ENCODE measurements at places on chromosomes 5 and 9. TPM values are rescaled to one million over a fixed set of nuclear protein-coding genes. Genes with fewer than 3 reads are reported as not detected.

- no peaks in the 10 kb centered on the region for H3K36me3 ChIP-seq
- H3K4me3 ChIP-seq: no peak overlapping the region
- no peak for DNase-seq
- no peaks in the 10 kb centered on the region for H3K27me3 ChIP-seq
Observed at GRCh38 chr9:13769006-13769405, 489.5 kb upstream of the MPDZ start.

GRCh38 chr5:143653256-143653655 is 158.7 kb upstream of the HMHB1 start:
- no peak overlapping the region for H3K4me3 ChIP-seq
- DNase-seq: no peak
- no peak overlapping the region for H3K27ac ChIP-seq
- H3K27me3 ChIP-seq: no peaks in the 10 kb centered on the region
- H3K36me3 ChIP-seq: no peaks in the 10 kb centered on the region
- H3K4me1 ChIP-seq: peaks cover 12% of the 10 kb centered on the region

DNA sequence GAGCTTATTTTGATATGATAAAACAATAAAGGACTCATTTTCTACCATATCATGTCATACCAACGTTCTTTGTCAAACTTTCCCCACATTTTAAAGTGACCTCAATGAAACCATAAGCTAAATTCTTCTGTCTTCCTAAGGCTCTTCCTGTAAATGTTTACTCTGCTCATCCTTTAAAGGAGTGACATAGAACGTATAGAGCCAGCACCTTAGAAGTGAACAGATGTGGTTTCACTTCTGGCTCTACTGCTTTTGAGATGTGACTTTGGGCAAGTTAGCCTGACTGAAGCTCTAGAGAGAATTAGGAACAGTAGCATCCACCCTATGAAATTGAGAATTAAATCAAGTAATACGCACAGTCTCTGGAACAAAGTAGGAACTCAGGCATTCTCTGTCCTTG is 24.1 kb downstream of the SAR1B start:
- DNase-seq: no peak
- no peak overlapping the region for H3K4me3 ChIP-seq
- H3K36me3 ChIP-seq: peaks cover 45% of the 10 kb centered on the region
- no peaks in the 10 kb centered on the region for H3K27me3 ChIP-seq
- no peak overlapping the region for H3K27ac ChIP-seq
- H3K4me1 ChIP-seq: no peaks in the 10 kb centered on the region

- no peaks in the 10 kb centered on the region for H3K36me3 ChIP-seq
- H3K27me3 ChIP-seq: no peaks in the 10 kb centered on the region
- no peak overlapping the region for H3K4me3 ChIP-seq
- no peak overlapping the region for H3K27ac ChIP-seq
- peak; percentile 47 for DNase-seq
Observed at GRCh38 chr9:125487842-125488241, 219.2 kb downstream of the MAPKAP1 start.

Gene PPP2R2B
- 1.9 TPM for total RNA-seq

Gene DMRTA1
- total RNA-seq: 3.4 TPM

Gene SKP2
- total RNA-seq: 9.1 TPM

Gene ASPN
- total RNA-seq: 9.1 TPM

Gene FBP2
- total RNA-seq: not detected

Data from esophagus muscularis mucosa (tissue), 4 donors.